ENCODE measurements at places on chromosomes 7 and 10.

DNA sequence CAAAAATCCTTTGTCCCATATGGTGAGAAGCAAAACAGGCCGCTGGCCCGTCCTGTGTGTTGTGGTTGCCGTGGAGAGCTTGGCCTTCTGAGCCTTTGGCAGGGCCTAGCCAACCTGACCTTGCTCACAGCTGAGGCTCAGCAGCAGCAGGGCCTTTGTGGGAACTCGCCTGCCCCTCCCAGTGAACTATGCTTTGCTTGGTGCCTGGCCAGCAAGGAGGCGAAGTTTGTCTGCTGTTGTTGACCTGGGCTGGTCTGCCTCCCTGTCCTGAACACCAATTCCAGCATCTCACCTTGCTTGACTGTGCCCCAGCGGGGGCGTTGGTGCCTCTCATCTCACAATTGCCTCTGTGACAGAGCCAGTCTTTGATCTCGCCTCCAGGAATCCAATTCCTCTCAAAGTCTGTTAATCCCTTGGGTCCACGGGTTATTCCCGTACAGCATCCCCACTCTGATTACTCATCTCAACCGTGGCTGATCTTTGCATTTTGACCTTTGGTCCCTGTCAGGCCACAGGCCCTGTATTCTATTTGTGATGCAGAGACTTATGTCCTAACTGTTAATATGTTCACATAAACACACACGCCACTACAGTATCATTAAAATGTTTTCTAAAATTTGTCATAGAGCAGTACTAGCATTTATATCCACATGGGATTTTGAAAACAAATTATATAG lies 22.6 kb downstream of the EPDR1 start:
- peak; percentile 46 for DNase-seq

- peak; percentile 49 for DNase-seq
Observed at GRCh38 chr10:5776881-5777197, 36.4 kb downstream of the GDI2 start.

GRCh38 chr10:99523251-99523773 lies 9.4 kb upstream of the NKX2-3 start:
- no peak for DNase-seq

DNA sequence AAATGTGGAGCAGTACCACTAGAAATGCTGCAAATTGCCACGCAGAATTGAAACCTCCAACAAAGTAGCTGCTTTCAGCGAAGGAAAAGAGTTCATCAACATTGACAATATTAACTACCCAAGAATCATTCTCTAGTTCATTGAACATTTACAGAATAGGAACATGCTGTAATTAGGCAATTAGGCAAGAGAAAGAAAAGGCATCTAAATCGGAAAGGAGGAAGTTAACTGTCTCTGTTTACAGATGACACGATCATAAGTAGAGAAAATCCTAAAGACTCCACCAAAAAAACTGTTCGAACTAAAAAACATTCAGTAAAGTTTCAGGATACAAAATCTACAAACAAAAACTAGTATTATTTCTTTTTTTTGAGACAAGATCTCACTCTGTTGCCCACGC lies 8.9 kb upstream of the PKD1L1 start:
- DNase-seq, result no peak

DNA sequence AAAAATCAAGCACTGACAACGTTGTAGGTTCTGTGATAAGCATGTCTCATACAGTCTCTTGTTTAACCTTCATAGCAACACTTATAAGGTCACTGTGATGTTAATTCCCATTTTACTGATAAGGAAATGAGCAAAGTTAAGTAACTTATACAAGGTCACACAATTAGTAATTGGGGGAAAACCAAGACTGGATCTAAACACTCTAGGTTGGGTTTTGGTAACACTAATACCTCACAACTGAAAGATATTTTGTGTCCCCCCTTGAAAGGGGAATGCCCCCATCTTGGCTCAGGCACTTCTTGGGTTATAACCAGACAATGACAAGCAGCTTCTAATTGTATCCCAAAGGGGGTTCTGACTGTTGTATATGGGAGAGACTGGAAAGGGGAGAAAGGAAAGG lies 36.0 kb upstream of the ABCB4 start:
- no peak for DNase-seq

DNA sequence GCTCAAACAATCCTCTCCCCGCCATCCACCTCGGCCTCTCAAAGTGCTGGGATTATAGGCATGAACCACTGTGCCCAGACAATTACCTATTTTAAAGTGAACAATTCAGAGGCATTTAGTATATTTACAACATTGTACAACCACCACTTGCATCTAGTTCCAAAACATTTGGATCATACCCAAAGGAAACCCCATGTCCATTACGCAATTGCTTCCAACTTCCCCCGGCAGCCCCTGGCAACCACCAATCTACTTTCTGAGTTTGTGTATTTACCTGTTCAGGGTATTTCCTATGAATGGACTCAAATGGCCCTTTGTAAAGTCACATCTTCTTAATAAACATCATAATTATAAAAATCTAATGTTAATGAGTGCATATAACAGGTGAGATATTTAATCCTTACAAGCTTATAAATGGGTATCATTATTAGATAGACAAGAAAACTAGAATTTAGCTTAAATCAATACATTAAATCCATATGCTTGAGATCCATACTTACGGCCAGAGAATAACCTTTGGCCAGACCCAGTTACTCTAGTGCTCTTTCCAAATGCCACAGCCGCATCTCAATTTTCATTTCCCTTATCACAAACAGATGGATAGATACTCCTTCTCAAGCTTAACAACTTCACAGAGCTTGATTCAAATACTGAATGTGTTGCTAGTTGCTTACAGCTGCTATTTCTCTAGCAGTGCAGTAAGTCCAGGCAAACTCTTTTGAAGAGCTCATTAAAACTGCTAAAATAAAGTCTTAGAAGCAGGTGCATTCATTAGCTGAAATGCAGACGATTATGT lies 133.4 kb upstream of the MKLN1 start:
- peak; percentile 24 for DNase-seq

- no peak for DNase-seq
Observed at GRCh38 chr10:97858001-97858439, 8.4 kb downstream of the GOLGA7B start.

DNA sequence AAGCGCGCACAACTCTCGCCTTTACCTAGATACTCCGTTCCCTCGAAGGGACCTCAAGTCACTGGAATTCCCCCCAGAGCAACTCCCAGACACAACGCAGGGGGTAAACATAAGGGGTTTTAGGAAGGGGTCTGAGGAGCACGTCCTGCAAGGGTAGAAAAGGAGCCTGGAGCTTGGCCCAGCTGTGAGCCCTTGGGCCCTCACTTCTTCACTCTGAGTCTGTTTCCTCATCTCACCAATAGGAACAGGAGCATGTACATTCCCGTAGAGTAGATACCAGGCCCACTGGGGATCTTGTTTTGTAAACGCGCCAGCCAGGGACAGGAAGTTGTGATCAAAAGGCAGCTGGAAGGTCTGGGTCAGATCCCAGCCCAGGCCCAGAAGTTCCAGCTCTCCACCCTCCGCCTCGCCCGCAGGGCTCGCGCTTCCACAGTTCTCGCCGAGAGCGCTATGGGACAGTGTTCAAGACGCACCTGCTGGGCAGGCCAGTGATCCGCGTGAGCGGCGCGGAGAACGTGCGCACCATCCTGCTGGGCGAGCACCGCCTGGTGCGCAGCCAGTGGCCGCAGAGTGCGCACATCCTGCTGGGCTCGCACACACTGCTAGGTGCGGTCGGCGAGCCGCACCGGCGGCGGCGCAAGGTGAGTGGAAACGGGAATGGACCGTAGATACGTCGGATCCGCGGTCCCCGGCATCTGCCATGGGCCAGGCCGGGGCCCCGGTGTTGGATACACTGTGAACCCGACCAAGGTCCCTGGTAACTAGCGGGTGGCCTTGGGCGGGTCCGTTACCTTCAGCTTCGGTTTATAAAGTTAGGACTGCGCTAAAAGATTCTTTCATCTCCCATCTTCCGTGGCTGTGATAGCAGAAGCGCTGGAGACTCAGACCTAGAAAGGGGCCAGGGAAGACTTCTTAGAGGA lies 1.3 kb downstream of the CYP26C1 start:
- DNase-seq, result no peak

DNA sequence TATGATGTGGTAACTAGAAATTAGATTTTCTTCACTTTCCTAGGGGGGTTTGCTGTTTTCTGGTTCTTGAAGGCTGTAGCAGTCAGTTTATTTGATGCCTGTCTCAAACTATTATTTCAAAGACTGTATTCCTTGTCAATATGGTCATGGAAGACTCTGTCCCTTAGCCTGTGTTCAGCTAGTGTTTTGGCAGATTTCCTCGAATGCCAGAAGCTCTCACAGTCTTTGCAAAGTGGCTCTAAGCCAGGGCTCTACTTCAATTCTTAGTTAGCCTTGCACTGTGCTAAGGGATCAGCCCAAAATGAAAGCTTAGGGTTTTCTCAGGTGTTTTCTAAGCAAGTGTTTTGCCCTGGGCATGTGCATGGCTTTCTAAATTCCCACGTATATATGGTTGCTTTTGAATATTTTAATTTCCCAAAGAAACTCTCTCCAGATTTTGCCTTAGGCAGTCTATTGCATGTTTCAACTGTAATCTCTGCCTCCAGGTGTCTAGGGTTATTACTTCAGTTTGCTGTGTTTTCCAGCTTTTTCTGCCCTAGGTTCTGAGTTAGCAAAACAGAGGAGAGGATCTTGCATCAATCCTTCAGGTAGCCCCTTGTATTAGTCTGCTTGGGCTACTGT lies 7.2 kb upstream of the C1GALT1 start:
- DNase-seq, result no peak

DNA sequence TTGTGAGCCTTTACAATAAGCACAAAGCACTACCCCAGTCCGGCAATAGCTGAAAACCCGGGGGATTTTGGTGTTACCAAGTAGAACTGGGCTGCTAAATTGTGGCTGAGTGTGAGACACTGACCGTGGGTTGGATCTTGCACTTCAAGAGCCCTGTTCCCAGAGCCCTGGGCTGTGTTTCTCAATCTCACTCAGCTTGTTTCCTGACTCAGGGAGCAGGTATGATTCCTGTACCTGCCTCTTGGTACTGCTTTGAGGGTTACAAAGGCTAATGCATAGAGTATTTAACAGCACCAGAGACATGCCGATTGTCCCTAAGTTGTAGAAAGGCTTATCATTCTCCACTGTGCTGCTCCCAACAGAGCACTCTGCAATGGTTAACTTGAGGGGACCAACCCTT lies 134.6 kb downstream of the TEX36 start:
- no peak for DNase-seq

DNA sequence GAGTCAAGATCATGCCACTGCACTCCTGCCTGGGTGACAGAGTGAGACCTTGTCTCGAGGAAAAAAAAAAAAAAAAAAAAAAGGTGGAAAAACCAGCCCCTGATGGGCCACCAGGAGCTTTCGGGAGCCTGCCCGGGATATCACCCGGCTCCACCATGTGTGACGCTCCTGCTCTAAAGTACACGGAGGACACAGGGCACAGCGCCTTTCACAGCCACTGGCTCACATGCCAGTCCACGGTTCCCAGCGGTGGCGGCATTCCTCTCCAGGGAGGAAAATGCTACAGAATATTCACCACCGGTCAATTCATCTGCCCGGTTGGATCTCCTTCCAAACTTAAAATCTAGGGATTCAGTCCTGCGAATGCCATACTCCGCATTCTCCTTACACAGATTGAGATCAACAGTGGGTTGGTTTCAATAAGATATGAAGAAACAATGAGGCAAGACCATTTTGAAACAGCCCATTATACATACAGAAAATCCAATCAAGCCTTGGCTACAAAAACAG lies 81.2 kb downstream of the CTBP2 start:
- DNase-seq, result no peak

- no peak for DNase-seq
Observed at GRCh38 chr7:44112997-44113763, 9.0 kb downstream of the AEBP1 start.

- no peak for DNase-seq
Observed at GRCh38 chr10:98425511-98426352, 10.8 kb upstream of the PYROXD2 start.

DNA sequence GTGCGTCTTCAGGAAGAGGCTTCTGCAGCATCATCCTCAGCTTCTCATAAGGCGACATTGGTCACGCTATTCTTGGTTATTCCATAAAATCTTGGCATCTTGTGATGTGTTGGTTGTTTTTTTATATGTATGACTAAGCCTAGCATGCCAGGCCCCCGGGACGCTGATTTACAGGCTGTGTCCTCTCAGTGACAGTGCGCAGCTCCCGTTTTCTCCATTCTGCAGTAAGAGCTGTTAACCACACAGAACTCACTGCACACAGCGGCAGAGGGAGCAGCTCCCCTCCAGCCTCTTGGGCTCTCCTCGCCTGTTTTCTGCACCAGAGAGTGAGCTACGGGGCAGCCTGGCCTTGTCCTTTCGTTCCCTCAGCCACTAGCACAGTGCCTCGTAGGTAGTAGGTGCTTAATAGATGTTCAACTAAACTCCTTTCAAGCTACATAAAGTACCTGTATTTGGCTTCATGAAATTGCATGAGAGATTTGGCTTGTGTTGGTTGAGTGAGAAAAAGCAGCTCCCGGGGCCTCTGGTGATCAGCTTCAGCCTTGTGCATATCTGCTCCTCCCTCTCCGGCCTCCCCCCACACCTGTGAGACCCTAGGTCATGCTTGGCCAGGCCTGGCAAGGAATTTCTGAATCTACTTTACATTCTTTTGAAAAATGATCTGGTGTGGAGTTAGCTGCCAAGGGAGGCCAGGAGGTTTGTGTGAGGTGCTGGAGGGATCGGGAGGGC lies 116.2 kb downstream of the WDR37 start:
- no peak for DNase-seq

Measured in fibroblast of the conjunctiva (primary cell).